ENCODE measurements at places on chromosomes 11 and 22.

GRCh38 chr22:35918456-35918855 is 110.2 kb downstream of the RBFOX2 start:
- DNase-seq, result no peak

DNA sequence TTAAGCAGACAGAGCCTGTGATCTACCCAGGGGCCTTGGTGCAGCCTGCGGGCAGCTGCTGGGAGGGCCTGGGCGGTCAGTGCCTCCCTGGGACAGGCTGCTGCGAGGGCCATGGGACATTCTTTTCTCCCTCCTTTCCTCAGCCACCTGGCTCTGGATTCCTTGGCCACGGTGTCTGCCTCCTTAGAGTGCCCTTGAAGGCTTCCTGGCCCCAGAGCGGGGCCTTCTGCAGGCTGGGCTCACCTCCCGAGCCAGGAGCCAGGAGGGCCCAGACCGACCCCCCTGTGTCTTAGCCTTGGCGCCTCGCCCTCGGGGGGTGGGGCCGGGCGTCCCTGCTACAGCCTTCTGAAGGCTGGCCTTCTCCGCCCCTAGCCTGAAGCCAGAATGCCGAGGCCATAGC is 231.2 kb downstream of the TBC1D22A start:
- no peak for DNase-seq

DNA sequence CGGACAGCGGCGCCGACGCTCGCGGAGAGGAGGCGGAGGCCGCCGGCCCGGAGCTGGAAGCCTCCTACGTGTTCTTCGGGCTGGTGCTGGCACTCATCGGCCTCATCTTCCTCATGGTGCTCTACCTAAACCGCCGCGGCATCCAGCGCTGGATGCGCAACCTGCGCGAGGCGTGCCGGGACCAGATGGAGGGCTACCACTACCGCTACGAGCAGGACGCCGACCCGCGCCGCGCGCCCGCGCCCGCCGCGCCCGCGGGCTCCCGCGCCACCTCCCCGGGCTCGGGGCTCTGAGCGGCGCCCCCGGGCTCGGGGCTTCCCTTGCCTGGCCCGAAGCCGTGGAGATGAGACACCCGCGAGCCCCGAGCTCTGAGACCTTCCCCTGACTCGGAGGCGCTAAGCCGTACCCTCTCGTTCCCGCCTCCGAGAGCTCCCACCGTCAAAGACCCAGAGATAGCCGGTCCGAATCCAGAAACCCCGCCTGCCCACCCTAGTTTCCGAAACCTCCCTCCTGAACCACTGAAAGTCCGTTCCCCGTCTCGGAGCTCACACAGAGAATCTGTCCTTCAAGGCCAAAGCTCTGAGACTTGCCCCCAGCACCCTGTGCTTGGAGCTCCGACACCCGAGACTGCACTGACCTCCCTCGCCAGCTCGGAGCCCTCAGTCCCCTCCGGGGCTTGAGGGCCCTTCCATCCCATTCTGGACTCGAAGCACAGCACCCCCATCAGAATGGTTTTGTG is 1.5 kb downstream of the TPBGL start:
- DNase-seq, result no peak

DNA sequence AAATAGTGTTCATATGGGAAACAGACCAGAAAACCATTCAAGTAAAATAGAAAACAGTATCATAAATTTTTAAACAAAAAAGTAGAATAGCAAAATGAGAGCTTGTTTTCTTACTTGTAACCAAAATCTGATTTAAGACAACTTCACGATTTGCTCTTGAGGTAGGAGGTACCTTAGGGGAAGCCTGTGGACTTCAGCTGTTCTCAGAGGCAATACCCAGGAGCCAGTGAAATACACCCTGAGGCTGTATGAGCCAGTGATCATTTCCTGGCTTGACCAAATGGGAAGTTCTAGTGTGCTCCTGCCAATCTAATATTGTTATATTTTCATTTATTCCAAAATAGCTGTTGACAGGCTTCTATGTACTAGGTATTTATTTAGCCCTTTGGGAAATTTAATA is 104.8 kb downstream of the ARHGAP42 start:
- DNase-seq, result no peak

Data from CMK (cell line).